NCI-H1048 (cell line): ENCODE measurements at places on chromosomes 1 and 21.
A peak's percentile ranks its signal among the peaks of the same experiment; 100 is the strongest.

- no peak for DNase-seq
Observed at GRCh38 chr1:115193046-115193828, 103.9 kb upstream of the TSPAN2 start.

- DNase-seq = no peak
Observed at GRCh38 chr1:187411118-187411517, 582.4 kb downstream of the PLA2G4A start.

DNA sequence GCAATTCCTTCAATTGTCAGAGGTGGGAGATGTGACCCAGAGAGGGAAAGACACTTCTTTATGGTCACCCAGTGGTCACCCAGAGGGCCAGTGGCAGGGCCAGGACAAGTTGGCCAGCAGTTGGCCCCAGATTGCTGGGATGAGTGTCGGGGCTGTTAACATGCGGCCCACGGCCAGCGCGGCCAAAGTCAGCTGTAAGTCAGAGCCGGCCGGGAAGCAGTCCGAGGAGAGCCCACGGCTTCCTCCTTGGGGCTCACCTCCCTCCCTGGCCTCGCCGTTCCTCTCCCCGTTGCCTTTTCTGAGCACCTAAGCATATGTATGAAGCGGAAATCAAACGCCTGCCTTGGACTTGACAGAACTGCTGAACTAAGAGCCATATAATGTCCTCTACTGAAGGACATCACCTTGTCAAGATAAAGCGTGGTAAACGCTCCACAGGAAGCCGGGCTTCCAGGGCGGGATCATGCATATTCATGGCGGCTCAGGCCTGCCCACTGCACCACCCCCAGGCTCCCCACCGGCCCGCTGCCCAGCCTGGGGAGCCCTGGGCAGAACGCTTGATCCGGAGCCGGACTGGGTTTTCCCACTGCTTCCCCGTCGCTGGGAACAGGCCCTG is 245.4 kb upstream of the POU3F1 start:
- DNase-seq = no peak

GRCh38 chr1:25360596-25361581 is 22.8 kb downstream of the TMEM50A start:
- no peak for DNase-seq

DNA sequence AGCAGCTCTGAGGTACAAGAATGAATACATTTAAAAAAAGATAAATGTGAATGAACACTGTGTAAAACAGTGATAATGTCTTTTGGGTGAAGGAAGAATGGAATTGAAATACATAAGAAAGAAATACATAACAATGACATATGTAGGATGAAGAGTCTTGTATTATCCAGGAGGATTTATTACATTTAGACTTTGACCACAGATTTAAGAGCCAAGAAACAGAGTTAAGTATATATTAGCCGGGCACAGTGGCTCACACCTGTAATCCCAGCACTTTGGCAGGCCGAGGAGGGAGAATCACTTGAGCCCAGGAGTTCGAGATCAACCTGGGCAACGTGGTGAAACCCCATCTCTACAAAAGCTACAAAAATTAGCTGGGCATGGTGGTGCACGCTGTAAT is 79.7 kb downstream of the SCCPDH start:
- no peak for DNase-seq

- DNase-seq = no peak
Observed at GRCh38 chr1:163083690-163084089, 14.5 kb downstream of the RGS4 start.

DNA sequence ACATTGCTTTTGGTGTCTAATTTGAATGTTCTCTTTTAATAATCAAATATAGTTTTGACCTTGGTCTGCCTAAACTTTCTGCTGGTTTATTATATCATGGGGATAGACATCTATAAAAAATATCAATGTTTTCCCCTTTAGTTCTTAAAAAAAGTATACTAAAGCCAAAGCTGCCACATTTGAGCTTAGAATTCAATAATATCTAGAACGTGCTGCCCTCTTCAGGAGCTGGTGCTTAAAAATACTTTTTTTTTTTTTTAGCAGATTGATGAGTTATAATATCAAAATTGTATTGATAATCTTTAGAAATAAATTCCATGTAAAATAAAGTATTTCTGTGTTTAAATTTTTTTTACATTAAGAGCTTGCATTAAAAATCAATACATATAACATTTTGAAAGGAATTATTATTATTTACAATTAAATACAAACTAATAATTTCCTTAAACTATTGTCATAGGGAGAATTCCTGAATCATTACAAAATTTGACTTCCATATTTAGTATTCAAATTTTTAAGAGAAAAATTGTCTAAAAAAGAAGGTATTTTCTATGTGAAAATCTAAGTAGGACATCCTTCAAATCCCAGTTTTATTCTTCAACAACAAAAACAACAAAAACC is 40.1 kb upstream of the ADGRL2 start:
- DNase-seq = no peak

DNA sequence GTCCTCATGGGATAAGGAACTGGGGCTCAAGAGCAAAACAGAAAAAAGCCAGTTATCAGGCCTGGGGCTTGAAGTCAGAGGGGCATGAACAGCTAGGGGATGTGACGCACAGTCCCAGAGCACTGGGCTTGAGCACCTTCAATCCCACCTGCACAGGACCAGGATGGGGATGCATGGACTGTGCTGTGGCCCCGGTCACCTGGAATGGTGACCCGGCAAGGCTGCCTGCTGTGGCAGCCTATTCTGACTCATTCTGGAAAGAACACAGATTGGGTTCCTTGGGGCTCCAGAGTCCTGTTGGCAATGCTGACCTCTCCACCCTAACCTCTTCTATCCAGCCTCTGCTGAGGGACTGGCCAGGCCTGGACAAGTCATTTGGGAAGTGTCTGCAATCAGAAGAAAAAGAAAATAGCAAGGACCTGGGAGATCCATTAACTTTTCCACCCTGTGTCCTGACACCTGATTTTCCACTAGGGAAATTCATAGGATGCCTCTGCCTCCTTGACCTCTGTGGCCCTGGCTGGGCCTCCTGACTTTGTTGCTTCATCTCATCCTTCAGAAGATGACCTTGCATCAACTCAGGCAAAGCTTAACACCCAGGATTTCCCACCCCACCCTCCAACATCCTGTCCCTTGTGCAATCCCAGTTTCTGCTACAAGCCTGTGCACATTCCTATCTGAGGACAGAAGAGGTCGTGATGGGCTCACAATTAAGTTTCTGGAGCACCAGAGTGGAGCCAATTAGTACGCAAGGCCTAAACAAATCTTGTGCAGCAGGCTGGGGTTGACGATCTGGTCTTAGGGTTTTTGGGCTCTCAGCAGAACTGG is 17.9 kb upstream of the FMOD start:
- DNase-seq = no peak

GRCh38 chr1:200038325-200038980 is 10.9 kb downstream of the NR5A2 start:
- no peak for DNase-seq

DNA sequence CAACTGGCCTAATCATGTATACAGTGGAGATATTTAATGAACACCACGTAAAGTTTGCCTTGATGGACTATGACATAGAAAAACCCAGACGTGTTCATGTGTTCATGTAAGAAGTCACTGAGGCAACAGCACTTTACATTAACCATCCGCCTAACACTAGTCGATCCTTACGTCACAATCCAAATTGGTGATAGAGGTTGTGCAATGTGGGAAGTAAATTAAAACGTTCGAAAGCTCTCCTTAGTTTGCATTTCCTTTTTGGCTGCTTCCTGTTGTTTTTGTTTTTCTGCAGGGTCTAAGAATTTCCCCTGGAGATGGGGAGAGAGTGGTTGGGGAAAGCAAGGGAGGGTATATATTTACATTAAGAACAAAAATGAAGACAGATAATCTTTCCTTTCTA is 587.5 kb upstream of the ADGRL2 start:
- no peak for DNase-seq

- no peak for DNase-seq
Observed at GRCh38 chr1:228097333-228098081, 5.6 kb downstream of the C1orf35 start.

- DNase-seq = no peak
Observed at GRCh38 chr21:41228006-41228370, 60.0 kb downstream of the BACE2 start.

GRCh38 chr1:109218516-109218915 is 4.8 kb downstream of the SARS1 start:
- DNase-seq = no peak

- DNase-seq = no peak
Observed at GRCh38 chr1:2840036-2840809, 38.7 kb upstream of the TTC34 start.

DNA sequence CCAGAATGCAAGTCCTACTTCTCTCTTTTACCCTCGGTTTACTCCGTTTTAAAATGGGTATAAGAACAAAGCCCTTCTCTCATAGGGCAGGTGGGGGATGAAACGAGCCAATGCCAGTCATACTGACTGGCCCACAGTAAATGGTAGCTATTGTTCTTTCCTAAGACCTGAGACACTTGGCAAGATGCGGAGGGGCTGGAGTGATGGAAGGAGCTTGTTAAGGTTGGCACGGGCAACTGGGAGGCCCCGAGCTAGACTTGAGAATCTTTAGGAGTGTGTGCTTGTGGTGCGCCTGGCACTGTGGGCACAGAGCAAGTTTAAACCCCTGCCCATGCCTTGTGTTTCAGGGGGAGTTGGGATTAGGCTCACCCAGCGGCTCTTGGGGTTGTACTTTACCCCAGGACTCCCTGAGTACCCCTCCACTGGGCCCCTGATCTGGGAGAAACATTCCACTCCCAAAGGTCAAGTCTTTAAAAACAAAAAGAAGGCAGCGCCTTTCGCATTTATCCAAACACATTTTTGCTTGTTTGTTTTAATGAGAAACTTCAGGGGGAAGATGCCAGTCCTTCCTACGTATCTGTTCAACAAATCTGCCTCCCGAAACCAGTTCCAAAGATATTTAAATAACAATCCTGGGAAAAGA is 240.6 kb upstream of the TMEM51 start:
- no peak for DNase-seq

GRCh38 chr1:11147197-11147770 is 41.9 kb upstream of the ANGPTL7 start:
- no peak for DNase-seq

DNA sequence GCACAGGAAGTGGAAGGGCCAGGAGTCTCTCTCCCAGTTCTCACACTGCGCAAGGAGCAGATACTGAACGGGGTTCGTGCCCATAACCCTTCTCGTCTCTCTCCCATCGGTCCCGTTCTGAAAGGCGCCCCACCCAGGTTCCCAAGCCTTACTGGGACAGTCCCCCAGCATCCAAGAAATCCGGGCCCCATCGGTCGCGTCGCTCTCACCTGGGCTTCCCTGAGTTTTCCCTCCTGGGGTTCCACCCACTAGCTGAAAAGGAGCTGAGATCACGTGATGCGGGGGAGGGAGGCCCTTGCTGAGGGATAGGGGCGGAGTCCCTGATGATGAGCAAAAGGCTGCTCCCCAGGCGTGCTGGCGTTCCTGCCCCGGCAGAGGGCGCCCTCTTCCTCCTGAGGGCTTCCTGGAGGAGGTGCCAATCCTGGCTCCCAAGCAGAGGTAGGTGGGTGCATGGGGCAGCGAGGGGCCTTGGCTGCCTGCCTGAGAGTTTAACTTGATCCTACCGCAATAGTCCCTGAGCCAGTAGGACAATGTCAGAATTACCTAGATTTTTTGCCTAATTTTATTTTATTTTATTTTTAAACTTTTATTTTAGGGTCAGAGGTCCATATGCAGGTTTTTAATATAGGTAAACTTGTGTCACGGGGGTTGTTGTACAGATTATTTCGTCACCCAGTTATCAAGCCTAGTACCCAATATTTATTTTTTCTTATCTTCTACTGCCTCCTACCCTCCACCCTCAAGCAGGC is at the start of gene SPOCD1:
Gene SPOCD1, minus strand, starts transcription at position 271 of the 749 bp plus-strand sequence. CDS start 689 bp downstream, outside the sequence.
- DNase-seq = peak; percentile 67

DNA sequence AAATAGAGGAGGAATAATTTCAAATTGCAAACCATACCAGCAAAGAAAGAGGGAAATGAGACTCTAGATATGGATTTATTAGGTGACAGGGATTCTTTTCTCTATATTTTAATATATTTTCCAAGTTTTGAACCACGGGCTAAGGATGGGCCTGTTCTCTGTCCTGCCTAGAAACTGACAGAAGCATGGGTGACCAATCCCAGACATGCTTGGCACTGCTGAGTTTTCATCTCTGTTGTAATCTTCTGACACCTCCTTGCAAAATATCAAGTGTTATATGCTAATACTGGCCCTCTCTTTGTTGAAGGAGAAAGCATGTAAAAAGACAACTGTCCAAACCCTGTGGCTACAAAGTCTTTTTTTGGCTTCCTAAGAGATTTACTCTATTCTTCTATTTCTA is 774 bp upstream of the ANGPTL7 start:
- no peak for DNase-seq

DNA sequence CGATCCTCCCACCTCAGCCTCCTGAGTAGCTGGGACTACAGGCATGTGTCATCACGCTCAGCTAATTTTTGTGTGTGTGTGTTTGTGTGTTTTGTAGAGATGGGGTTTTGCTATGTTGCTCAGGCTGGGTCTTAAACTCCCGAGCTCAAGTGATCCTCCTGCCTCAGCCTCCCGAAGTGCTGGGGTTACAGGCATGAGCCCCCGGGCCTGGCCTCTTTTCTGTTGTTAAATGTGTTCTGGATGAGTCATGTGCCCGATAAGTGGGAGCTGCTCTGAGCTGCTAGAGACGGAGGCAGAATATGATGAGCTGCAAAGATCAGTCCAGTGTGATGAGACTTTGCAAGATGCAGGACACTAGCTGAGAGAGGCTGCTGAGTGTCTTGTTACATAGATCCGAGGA is 75.5 kb downstream of the VPS13D start:
- no peak for DNase-seq

GRCh38 chr1:96782856-96783255 is 61.3 kb downstream of the PTBP2 start:
- no peak for DNase-seq

DNA sequence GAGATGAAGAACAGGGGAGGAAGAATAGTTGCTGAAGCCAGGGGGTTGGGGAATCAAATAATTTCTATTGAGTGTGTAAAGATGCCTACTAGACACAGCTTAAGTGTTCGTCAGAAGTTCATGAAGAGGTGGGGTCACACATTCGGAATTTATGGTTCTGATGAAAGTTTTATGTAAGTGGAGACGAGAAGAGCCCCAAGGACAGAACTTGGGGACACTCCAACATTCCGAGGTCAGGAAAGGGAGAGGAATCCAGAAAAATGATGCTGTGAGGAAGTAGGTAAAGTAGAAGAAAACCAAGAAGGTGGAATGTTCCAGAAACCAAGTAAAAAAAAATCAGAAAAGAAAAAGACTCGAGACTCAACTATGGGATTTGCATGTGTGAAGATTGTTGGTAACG is 272.5 kb downstream of the SIPA1L2 start:
- no peak for DNase-seq

- no peak for DNase-seq
Observed at GRCh38 chr1:107048241-107048640, 8.2 kb upstream of the PRMT6 start.

DNA sequence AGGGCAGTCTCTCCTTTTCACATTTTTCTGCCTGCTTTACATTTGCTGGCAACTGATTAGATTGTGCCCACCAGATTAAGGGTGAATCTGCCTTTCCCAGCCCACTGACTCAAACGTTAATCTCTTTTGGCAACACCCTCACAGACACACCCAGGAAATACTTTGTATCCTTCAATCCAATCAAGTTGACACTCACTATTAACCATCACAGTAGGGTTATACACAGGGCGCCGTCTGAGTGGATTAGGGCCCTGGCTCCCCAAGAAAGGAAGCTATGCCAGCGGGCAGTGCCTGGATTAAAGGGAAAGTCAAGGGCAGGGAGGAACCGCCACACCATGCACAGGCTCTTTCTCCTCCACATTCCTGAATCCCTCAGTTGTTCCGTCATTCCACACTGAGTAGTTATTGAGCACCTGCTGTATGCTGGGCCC is 56.2 kb downstream of the EVA1C start:
- DNase-seq = no peak

GRCh38 chr1:176325664-176326063 is 118.6 kb upstream of the COP1 start:
- no peak for DNase-seq

- DNase-seq = no peak
Observed at GRCh38 chr1:44860891-44861425, 17.9 kb upstream of the PTCH2 start.
